ENCODE measurements at places on chromosomes 16 and 17.

- no peak for DNase-seq
Measured at GRCh38 chr17:69907132-69907847, 167.7 kb upstream of the KCNJ16 start.

DNA sequence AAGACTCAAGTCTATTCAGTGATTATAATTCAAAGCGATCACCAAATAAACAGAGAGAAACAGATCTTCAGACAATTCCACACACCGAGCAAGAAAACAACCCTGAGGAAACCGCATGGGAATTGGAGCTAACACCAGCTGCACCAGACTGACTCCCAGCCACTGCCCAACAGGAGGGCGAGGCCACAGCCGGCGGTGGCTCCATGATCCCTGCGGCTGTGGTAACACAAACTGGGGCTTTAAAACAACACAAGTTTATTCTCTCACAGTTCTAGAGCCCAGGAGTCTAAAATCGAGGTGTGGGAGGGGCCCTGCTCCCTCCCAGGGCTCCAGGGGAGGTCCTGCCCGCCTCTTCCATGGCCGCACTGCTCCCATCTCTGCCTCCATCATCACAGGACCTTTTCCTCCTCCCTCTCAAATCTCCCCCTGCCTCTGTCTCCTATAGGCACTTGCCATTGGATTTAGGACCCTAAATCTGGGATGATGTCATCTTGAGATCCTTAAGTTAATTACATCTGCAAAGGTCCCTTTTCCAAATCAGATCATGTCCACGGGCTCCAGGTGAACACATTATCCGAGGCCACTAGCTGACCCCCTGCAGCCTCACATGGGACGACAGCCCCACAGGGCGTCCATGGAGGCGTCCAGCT, 9.7 kb upstream of the HEXD start:
- DNase-seq: no peak

DNA sequence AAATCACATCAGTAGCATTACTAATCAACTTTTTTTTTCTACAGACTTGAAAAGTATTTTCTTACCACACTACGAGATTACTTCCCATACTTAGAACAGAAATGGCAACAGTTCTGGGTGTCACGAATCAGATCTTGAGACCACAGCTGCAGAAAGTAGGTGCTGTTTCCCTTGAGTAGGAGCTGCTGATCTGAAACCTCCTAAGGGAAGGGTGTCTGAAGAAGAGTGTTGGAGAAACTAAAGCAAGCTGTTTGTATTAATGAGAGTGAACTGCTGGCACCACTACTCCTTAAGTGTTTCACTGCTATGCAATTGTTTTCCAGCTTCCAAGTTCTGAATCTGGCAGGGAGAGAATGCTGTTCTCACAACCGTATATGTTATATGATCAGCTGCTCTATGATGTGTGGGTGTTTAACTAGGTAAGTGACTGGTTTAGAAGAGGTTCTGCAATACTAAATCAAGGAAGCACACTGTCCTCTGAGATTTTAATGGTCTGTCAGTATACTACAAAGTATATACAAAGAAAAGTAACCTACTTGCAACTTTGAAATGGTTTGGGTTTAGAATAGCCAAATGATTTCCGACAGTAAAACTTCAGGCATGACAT, 3.3 kb downstream of the ZNF652 start:
- no peak for DNase-seq

DNA sequence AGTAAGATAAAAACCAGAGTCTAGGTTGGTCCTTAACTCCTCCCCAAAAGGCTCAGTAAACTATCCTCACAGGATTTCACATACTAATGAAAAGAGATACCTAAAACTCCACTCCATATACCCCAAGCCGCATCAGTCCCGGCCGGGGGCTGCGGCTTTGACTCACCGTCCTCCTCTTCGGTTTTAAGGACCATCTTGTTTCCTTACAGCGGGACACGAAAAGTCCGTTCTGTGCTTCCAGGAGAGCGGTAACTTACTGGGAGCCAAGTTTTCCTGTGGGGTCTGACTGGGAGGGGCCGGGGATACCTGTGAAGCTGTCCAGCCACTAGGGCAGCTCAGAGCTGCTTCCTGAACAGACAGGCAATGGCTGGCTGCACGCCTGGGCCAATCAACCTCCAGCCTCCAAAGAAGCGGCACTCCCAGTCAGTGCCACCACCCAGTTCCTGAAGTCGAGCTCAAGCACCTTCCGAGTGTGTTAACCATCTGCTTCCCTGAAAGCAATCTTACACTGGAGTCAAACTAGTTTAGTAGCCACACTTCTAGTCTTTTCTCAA, 45.5 kb downstream of the CYTH1 start:
- peak; percentile 55 for DNase-seq

GRCh38 chr17:37713028-37713431, 31.8 kb downstream of the HNF1B start:
- DNase-seq: no peak

DNA sequence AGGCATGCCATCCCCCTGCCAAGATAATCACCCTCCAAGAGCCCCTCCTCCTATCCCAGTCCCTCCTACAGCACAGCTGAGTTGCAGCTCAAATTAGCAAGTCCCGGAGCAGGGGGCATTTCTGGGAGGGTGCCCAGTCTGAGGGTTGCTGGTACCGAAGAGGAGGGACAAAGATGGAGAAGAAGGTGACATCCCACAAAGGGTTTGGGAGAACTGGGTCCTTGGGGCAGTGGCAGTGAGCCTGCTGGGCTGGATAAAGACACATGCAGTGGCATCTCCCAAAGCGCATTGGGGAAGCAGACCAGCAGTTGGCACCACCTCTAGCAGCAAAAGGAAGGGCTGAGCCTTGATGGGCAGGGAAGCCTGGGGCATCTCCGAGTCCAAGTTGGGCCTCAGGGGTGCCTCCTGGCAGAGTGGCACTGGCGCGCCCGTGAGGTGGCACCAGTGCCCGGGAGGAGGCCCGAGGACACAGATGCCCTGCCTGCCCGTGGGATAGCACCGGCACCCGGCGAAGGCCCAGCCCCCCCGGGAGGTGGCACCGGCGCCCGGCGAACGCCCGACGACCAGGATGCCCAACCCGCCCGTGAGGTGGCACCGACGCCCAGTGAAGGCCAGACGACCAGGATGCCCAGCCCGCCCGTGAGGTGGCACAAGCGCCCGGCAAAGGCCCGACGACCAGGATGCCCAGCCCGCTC, 622 bp downstream of the TOM1L2 start:
- DNase-seq: no peak

GRCh38 chr17:6422654-6423241, 12.2 kb downstream of the AIPL1 start:
- no peak for DNase-seq
